M059J (cell line): ENCODE measurements at places on chromosomes 5 and 9. TPM values are rescaled to one million over a fixed set of nuclear protein-coding genes. Genes with fewer than 3 reads are reported as not detected.

DNA sequence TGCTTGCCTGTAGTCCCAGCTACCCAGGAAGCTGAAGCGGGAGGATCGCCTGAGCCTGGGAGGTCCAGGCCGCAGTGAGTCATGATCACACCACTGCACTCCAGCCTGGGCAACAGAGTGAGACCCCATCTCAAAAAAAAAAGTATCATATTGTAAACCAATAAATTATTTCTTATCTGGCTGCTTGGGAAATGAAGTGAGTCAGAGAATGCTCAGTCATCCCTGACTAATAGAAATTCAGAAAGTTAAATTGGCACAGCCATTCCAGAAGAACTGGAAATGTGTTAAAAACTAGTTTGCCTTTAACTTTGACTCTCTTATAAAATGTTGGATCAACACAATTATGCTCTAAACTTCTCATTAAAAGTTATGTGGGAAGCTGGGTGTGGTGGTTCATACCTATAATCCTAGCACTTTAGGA is 9.8 kb upstream of the GNE start:
- peak; percentile 83 for DNase-seq

DNA sequence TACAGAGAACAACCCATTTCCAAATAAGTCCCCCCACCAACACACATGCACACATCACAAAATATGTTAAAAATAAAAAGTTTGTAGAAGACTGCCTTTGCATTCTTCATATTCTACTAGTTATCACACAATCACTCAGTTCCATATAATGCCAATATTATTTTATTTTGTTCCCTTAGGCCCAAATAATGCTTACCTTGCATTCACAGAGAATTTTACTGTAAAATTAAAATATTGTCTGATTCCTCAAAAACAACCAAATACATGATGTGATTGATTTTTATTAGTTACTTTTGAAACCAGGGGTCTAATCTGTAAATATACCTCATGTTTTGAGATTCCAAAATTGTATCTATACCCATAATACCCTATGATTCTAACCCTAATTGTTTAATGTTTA is 536.9 kb downstream of the CDH12 start:
- DNase-seq, result no peak

DNA sequence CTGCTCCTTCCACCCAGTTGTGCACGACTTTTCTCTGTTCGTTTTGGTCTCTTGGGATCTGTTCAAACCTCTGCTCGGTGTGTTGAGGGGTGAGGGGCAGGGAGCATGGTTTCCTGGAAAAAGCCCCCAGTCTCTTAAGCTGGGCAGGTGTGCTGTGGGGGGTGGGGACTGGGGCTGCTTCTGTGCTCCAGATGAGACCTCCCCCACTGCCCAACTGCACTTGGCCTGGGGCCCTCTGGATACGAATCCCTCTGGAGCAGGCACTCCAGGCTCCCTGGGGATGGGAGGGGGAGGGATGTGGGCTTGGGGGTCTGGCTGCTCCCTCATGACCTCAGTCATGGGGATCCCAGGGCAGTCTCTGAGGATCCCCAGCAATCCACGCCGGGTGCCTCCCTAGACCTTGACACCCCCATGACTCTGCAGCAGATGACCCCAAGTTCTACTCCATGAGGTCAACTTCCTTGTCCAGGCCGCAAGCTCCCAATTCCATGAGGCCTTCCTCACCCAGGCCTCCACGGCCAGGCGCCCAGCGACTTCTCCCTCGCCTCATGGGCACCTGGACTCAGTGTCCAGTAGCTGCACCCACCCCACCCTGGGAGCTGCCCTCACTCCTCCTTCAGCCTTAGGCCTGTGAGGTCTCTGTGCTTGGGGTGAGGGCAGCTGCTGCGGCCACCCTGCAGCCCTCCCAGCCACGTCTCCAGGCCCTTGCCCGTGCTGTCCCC is 5.9 kb upstream of the AHRR start:
- DNase-seq, result no peak

The SLC27A6 gene
- not detected in 2 replicates for total RNA-seq
